ENCODE measurements at places on chromosomes 5 and 9.

GRCh38 chr9:127729522-127730256 is 5.4 kb downstream of the TOR2A start:
- no peak for DNase-seq

DNA sequence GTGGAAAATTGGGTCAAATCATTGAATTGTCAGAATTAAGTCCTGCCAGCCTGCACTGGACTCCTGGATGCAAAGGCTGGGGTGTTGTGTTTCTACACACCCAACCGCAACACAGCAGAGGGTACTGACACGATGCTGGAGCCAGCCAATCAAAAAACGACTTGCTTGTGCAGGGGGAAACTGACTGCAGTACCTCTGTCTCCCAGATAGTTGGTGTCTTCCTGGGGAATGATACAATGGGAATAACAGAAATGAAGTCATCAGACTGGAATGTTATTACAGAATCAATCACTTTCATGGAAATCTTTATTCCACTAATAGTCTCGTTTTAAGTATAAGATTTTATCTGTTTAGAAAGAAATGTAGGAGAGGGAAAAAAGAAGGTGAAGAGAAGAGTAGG is 330.3 kb downstream of the MLLT3 start:
- no peak for DNase-seq

DNA sequence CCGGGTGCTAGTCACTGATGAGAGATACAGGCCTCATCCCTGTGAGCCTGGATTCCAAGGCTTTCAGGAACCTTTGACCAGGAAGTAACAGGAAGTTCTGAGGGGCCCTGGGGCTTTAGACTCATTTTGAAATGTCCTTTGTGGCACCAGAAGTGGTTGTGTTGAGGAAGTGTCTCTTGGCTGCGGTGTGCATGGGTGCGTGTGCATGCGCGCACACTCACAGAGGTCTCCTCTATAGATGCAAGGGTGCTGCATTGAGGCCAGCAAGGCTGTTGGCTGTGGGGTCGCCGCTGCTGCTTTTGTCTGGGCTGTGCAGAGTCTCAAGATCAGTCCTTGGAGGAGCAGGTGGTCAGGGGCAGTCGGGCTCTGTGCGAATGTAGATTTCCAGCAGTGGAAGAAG is 7.6 kb downstream of the RAB24 start:
- DNase-seq: no peak

- DNase-seq: no peak
Measured at GRCh38 chr9:123344192-123344949, 11.6 kb upstream of the CRB2 start.

DNA sequence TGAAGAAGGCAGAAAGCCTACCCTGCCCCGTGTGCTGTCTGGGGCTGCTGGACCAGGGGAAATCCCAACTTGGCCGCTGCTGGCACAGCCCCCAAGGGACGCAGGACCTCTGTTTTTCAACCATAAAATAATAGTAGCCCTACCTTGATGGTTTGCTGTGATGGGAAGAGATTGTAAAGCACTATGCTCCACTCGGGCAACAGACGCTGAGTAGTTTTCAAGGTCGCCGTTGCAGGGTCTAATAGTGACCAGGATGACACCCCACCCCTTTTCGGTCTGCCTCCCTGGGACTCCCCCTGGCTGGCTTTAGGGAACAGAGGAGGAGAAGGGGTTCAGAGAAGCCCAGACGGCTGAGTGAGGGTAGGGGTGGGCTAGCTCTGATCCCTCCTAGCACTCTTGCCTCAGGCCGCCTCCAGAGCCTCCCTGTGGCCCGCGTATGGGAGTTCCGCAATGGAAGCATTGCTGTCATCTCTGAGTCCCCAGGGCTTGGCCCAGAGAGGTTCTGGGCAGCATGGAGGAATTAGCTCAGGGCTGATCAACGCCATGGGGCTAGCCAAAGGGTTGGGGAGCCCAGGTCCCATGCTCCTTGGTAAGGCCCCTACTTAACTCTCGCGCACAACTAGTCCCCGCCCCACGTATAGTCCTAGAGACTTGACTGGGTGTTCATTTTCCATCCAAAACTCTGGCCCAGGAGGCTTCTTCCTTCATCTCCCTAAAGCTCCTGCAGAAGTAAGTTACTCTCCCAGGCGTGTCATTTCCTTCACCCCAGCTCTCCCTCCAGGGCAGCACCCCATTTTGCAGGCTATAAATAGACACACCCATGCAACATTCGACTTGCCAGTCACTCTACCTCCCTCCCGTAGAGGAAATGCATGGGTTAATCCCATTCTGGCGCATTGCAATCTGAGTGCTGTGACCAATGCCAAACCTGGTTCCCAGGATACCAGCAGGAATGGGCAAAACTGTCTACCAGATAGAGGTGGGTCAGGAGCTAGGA is 1.1 kb upstream of the IRF1 start:
- DNase-seq: no peak

- no peak for DNase-seq
Measured at GRCh38 chr5:147336876-147337275, 102.0 kb downstream of the STK32A start.

DNA sequence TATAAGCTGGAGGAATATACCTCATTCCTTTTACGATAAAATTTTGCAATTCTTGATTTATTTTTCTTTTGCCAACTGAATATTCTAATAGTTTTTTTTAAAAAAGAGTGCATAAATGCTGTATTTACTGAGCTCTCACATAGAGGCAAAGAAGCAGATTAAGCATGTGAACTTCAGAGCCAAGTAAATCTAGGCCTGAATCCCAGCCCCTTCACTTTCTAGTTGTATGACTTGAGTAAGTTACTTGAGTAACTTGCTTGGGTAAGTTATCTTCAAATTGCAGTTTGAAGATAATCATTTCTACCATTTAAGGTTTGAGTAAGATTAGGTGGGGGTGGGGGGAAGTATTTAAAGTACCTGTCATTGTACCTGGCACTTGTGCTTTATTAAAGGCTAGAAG is 21.8 kb downstream of the LURAP1L start:
- DNase-seq: no peak

- no peak for DNase-seq
Measured at GRCh38 chr9:121200356-121200755, 1.3 kb downstream of the RAB14 start.

- DNase-seq: no peak
Measured at GRCh38 chr9:34417734-34418133, 40.6 kb downstream of the FAM219A start.

DNA sequence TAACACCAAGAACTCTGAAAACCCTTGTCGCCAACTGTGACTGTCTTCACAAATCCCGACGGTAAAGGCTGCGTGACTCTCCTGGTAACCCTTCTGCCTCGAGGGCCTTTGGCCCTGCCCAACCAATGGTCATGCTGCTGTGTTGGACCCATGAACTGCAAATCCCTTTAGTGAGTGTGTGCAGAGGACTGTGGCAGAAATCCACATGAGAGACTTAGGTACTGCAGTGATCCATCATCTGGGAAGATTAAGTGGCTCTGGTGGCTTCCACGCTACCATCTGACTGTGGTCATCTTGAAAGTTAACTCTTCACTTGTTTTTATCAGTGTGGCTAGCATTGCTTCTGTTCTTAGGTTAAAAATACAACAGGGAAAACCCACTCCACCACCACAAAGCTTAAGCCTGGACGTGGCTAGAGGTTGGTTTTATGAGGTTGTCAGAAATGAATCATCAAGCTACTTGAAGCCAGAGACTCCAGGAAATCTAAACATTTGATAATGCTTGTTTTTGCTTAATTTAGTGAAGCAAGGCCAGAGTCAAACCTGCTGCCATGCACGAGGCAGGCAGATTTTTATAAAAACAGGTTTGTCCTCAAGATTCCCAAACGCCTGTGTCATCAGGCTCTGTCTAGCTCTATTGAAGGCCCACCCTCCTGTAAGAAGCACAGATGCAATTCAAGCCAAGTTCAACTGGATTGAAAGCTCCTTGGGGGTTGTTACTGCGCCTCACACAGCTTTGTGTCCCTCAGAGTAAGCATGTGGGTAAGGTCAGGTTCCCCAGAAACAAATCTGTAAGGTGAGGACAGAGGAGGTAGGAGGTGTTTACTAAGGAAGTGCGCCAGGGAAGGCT is 52.7 kb upstream of the ERCC6L2 start:
- DNase-seq: no peak

GRCh38 chr5:147346006-147346561 is 111.3 kb downstream of the STK32A start:
- DNase-seq: no peak

DNA sequence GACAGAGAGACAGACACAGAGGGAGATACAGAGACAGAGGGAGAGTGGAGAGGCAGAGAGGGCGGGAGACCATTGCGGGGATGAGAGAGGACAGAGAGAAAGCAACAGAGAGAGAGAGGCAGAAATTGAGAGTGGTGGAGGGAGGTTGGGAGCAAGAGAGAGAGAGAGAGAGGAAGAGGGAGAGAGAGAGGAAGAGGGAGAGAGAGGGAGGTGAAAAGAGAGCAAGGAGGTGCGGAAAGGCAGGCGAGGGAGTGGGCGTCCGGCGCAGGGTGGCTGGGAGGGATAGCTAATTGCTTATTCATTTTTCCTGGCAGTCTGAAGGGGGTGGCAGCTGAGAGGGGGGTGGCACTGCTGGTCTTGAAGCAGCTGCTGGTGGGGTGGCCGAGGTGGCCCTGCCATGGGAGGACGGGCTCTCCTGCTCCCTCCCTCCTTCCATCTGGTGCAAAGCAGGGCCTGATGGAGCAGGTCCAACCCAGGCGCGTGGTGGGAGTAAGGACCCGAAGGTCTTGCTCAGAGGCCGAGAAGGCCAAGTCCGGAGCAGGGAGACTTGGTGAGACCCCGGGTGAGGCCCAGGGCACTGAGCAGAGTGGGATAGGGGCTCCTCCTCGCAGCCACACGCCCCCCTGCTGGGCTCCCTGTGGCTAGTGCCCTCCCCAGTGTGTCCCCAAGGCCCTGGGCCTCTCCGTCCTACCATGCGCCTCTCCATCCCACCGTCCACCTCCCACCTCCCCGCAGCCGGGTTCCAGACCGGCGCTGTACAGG is 25.3 kb upstream of the RNU6ATAC start:
- no peak for DNase-seq

DNA sequence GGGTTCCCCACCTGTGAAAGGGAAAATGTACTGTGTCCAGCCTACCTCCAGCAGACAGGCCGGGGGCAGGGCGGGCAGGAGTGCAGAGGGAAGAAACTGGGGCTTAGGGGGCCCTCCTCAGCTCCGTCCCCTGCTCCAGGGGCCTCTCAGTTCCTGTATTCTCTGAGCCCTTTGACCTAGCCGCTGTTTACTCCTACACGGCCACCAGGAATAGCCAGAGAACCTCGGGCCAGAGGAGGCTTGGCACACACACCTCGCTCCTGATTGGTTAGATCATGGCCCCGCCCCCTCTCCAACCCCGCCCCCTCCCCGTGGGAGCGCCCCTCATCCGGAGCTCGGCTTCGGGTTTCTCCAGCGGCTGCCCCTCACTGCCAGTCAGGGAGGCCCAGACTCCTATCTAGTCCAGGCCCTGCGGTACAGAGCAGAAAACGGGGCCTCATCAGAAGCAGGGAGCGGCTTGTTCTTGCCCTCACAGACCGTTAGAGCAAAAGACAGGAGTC is 2.2 kb downstream of the ST6GALNAC6 start:
- DNase-seq: no peak

- DNase-seq: no peak
Measured at GRCh38 chr5:10227379-10227778, 22.3 kb downstream of the ATPSCKMT start.

DNA sequence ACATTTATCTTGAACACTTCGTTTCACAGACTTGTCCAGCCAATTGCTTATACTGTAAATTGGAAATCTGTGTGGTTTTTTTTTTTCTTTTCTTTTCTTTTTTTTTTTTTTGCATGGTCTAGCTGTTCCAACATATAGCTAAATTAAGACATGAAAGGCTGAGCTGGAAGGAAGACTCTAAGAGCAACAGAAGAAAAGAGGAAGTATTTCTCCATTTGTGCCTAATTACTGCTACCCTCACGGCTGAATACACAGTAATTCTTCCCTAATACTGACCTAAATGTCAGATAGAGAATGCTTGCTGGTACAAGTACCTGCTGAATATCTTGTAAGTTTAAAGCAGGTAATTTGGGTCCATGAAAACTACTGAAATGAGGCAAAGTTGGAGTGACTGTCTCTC is 11.0 kb upstream of the HAPLN1 start:
- no peak for DNase-seq

- no peak for DNase-seq
Measured at GRCh38 chr9:120663380-120663779, 50.9 kb downstream of the MEGF9 start.

DNA sequence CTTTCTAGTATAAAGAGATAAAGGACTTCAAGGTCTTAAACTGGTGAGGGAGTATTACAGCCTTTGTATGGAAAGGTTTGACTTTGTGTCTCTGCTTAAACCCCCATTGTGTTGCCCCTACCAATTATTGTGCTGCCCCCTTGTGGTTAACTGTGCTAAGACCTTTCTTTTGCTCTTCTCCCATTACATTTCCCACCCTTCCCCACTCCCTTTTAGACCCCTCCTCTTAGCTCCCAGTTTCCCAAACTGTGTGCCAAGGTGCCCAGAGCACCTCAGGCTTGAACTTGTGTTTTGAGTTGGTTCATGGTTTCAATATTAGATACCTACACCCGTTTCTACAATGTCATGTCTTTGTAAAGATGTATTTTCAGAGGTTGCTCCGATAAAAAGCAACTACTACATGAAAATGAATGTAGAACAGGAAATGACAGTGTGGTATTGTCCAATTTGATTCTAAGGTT is 2.9 kb downstream of the JAK2 start:
- DNase-seq: peak; percentile 32

GRCh38 chr5:168140241-168140640 is 151.2 kb upstream of the WWC1 start:
- no peak for DNase-seq

- no peak for DNase-seq
Measured at GRCh38 chr5:135473956-135474670, 22.0 kb upstream of the TIFAB start.

DNA sequence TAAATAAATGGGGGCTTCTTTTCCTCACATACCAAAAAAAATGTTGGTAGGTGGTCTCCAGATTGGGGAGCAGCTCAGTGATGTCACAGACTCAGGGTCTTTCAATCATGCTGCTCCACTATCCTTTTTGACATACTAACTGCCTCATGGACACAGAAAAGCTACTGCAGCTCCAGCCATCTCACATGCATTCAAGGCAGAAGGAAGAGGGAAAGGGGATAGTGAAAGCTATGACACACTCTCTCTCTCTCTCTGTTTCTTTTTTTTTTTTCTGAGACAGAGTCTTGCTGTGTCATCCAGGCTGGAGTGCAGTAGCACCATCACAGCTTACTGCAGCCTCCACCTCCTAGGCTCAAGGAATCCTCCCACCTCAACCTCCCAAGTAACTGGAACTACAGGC is 7.9 kb upstream of the ADGRD2 start:
- no peak for DNase-seq

DNA sequence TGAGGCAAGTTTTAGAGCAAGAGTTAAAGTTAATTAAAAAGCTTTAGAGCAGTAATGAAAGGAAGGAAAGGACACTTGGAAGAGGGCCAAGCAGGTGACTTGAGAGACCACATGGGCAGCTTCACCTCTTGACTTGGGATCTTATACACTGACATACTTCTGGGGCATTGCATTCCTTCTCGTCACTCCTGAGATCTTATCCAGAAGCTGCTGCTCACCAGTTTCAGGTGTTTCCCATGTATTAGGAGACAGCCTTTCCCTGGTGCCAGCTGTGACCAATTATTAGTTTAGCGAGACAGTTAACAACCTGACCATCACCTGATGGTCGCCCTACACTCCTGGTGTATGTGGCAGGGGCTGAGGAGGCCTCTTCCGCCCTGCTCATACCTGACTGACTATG is 382.1 kb downstream of the KDM4C start:
- DNase-seq: no peak

- no peak for DNase-seq
Measured at GRCh38 chr9:133989625-133990365, 2.3 kb downstream of the VAV2 start.

- DNase-seq: no peak
Measured at GRCh38 chr9:128047231-128047630, 19.9 kb downstream of the NAIF1 start.

Data from activated T-cell treated with anti-CD3 and anti-CD28 coated beads for 1 hour (primary cell).